Caki2 (cell line): ENCODE measurements at places on chromosomes 2 and 18. TPM values are rescaled to one million over a fixed set of nuclear protein-coding genes. Genes with fewer than 3 reads are reported as not detected.

- DNase-seq, result no peak
Measured at GRCh38 chr2:102239344-102239743, 52.5 kb downstream of the IL1RL2 start.

DNA sequence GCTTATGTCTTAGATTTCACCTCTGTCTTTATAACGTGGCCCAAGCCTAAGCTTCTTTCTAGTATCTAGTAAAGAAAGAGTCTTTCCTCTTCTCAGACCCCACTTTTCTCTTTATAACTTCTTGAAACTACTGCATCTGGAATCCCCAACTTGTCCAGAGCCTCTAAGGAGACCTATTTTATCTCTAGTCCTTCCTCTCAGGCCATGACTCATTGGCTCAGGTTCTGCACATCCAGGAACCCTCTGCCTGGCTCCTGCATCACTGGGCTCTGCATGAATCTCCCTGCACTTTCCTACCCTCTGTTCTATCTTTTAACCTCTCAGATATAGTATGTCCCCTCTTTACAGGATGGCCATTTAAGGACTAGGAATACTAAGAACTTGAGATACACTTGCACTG, 124.7 kb downstream of the DNAH6 start:
- DNase-seq, result no peak

DNA sequence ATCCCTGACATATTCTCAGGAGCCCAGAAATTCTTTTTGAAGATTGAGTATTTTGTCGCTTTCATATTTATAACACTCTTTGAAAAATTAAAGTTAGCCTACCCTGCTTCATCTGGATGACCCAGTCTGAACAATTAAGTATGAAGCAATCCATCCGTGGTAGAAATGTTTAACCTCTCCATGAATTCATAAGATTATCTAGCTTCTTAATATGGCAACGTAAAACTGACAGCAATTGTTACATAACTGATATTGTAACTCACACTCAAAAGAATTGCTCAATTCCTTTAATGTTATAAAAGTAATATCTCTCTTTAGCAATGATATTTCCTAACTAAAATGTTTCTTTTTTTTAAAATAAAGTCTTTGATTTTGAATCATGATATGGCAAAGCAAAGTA, 7.2 kb upstream of the ABCA12 start:
- no peak for DNase-seq

- DNase-seq, result no peak
Measured at GRCh38 chr18:67232991-67233390, 283.5 kb downstream of the DSEL start.

DNA sequence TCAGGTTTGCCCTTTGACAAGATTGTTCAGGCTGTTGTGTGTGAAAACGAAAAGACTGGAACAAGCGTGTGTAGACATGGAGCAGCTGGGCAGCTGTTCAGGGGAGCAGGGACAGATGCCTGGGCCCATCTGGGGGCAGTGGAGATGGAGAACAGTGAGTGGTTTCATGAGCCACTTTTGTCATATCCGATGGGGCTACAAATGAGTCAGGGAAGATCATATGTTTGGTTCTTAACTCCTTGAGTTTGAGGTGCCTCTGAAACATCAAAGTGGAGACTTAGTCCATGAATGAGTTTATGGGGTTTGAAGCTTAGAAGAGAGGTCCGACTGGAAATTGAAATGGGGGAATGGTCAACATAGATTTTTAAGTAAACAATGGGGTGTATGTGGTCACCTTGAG, 9.3 kb upstream of the PLB1 start:
- DNase-seq, result no peak

The MDH1B gene
- 5.2 and 5.4 TPM in 2 replicates for total RNA-seq
